SK-MEL-5 (cell line): ENCODE measurements at places on chromosomes 6 and 20. TPM values are rescaled to one million over a fixed set of nuclear protein-coding genes. Genes with fewer than 3 reads are reported as not detected.

EYA4 gene
- 52.9 and 55.3 TPM in 2 replicates for total RNA-seq

NRN1 gene
- 57.4 and 64.2 TPM in 2 replicates for total RNA-seq

FRS3 gene
- 0.61 and 2.2 TPM in 2 replicates for total RNA-seq

NT5E gene
- 15.2 and 15.4 TPM in 2 replicates for total RNA-seq

TP53INP2 gene
- total RNA-seq, result 6.5 TPM in 2 replicates

NCOA5 gene
- total RNA-seq, result 15.9 and 16.6 TPM in 2 replicates

PARD6B gene
- 4.8 and 5.9 TPM in 2 replicates for total RNA-seq

KHDC1L gene
- not detected in 2 replicates for total RNA-seq

CLPSL1 gene
- total RNA-seq, result not detected in 2 replicates

SAMD5 gene
- 1.8 and 2.2 TPM in 2 replicates for total RNA-seq

ANKEF1 gene
- total RNA-seq, result 1.4 and 2.8 TPM in 2 replicates

RAD21L1 gene
- 0.11 TPM in 1 of 2 replicates, not detected in the other for total RNA-seq

MCHR2 gene
- 0.16 and 0.18 TPM in 2 replicates for total RNA-seq

MTFR2 gene
- total RNA-seq, result 2.7 and 5.4 TPM in 2 replicates

C6orf136 gene
- total RNA-seq, result 4.5 and 5.2 TPM in 2 replicates

KIAA1755 gene
- total RNA-seq, result not detected in 2 replicates

LST1 gene
- total RNA-seq, result not detected in 2 replicates

BFSP1 gene
- total RNA-seq, result 14.3 and 14.7 TPM in 2 replicates

SCRT2 gene
- not detected in 2 replicates for total RNA-seq

GHRH gene
- total RNA-seq, result not detected in 2 replicates

TRAPPC3L gene
- total RNA-seq, result 0.21 TPM in 1 of 2 replicates, not detected in the other

PRICKLE4 gene
- total RNA-seq, result not detected in 2 replicates

BTBD3 gene
- total RNA-seq, result 78.9 TPM in 2 replicates

C6orf141 gene
- not detected in 2 replicates for total RNA-seq

ARHGAP18 gene
- 17.9 and 18.2 TPM in 2 replicates for total RNA-seq

SPEF1 gene
- 0.40 TPM in 1 of 2 replicates, not detected in the other for total RNA-seq

B3GALT4 gene
- 0.83 and 1.0 TPM in 2 replicates for total RNA-seq

GTSF1L gene
- total RNA-seq, result not detected in 2 replicates

PLEKHG1 gene
- 3.5 and 5.5 TPM in 2 replicates for total RNA-seq

HLA-DRA gene
- 5.7 and 10.0 TPM in 2 replicates for total RNA-seq

OR2B6 gene
- not detected in 2 replicates for total RNA-seq

ADGRF5 gene
- 0.16 and 0.29 TPM in 2 replicates for total RNA-seq

FOXF2 gene
- total RNA-seq, result 3.8 and 6.0 TPM in 2 replicates

PBOV1 gene
- total RNA-seq, result not detected in 2 replicates

CPXM1 gene
- 0.48 and 0.98 TPM in 2 replicates for total RNA-seq

FKBP1C gene
- 0.98 and 1.4 TPM in 2 replicates for total RNA-seq

NR2E1 gene
- 0.18 and 0.24 TPM in 2 replicates for total RNA-seq

ADAM33 gene
- not detected in 2 replicates for total RNA-seq

ASIP gene
- 0.55 TPM in 1 of 2 replicates, not detected in the other for total RNA-seq

TMEM217 gene
- 0.11 and 0.40 TPM in 2 replicates for total RNA-seq

DEFB132 gene
- total RNA-seq, result not detected in 2 replicates

JAG1 gene
- total RNA-seq, result 89.6 and 94.1 TPM in 2 replicates

PPIL6 gene
- 1.2 and 1.4 TPM in 2 replicates for total RNA-seq

CAPN11 gene
- not detected in 2 replicates for total RNA-seq

LIME1 gene
- total RNA-seq, result 2.1 and 3.3 TPM in 2 replicates

CCDC170 gene
- total RNA-seq, result not detected in 2 replicates

NKAIN2 gene
- total RNA-seq, result 0.11 TPM in 1 of 2 replicates, not detected in the other

FLRT3 gene
- total RNA-seq, result 1.0 and 1.2 TPM in 2 replicates

NOL7 gene
- total RNA-seq, result 170 and 179 TPM in 2 replicates

FERMT1 gene
- total RNA-seq, result 6.6 and 6.7 TPM in 2 replicates

ADISSP gene
- total RNA-seq, result 63.5 and 69.7 TPM in 2 replicates
